Vein endothelial cell (primary cell): ENCODE measurements at places on chromosomes 3 and 15. TPM values are rescaled to one million over a fixed set of nuclear protein-coding genes. Genes with fewer than 3 reads are reported as not detected.

TJP1 gene
- 152 and 153 TPM in 2 replicates for total RNA-seq

LNP1 gene
- 0.98 and 1.6 TPM in 2 replicates for total RNA-seq

UBXN7 gene
- total RNA-seq = 21.9 and 23.8 TPM in 2 replicates

SLC6A11 gene
- total RNA-seq = not detected in 2 replicates

CCR3 gene
- not detected in 2 replicates for total RNA-seq

RBPMS2 gene
- under 0.01 TPM in 1 of 2 replicates, not detected in the other for total RNA-seq

HDGFL3 gene
- 62.4 and 103 TPM in 2 replicates for total RNA-seq

CRABP1 gene
- not detected in 2 replicates for total RNA-seq

BDH1 gene
- total RNA-seq = 2.9 and 5.0 TPM in 2 replicates

CLK3 gene
- total RNA-seq = 43.8 and 90.9 TPM in 2 replicates

CX3CR1 gene
- not detected in 2 replicates for total RNA-seq

GRAMD2A gene
- 0.33 TPM in 1 of 2 replicates, not detected in the other for total RNA-seq

KLHL40 gene
- total RNA-seq = not detected in 2 replicates

ILDR1 gene
- total RNA-seq = not detected in 2 replicates

IL5RA gene
- not detected in 2 replicates for total RNA-seq

SERINC4 gene
- total RNA-seq = under 0.01 TPM in 1 of 2 replicates, not detected in the other

NANOGP8 gene
- total RNA-seq = 0.38 TPM in 1 of 2 replicates, not detected in the other

C2CD4B gene
- total RNA-seq = 37.4 and 58.1 TPM in 2 replicates

GOLGA8T gene
- not detected in 2 replicates for total RNA-seq

DPPA2 gene
- not detected in 2 replicates for total RNA-seq

THUMPD3 gene
- 19.0 and 22.2 TPM in 2 replicates for total RNA-seq

LRRC2 gene
- 0.10 and 0.98 TPM in 2 replicates for total RNA-seq

DGKG gene
- 0.29 and 0.33 TPM in 2 replicates for total RNA-seq

TLR9 gene
- under 0.01 TPM in 1 of 2 replicates, not detected in the other for total RNA-seq

TIMP4 gene
- total RNA-seq = 0.19 and 0.98 TPM in 2 replicates

SLC49A4 gene
- 22.3 and 22.5 TPM in 2 replicates for total RNA-seq

GLCE gene
- total RNA-seq = 163 and 174 TPM in 2 replicates

CASR gene
- under 0.01 TPM in 1 of 2 replicates, not detected in the other for total RNA-seq

MUSTN1 gene
- 0.29 TPM in 1 of 2 replicates, not detected in the other for total RNA-seq

P2RY13 gene
- not detected in 2 replicates for total RNA-seq

PLCB2 gene
- total RNA-seq = 0.33 and 1.1 TPM in 2 replicates

CELSR3 gene
- total RNA-seq = 0.65 and 0.76 TPM in 2 replicates

RAB27A gene
- 8.8 and 11.1 TPM in 2 replicates for total RNA-seq

ERICH6 gene
- not detected in 2 replicates for total RNA-seq

ZNF717 gene
- 9.1 and 9.6 TPM in 2 replicates for total RNA-seq

TRAIP gene
- 3.6 and 5.5 TPM in 2 replicates for total RNA-seq

ZBBX gene
- total RNA-seq = under 0.01 TPM in 1 of 2 replicates, not detected in the other

SYNPR gene
- total RNA-seq = not detected in 2 replicates

DET1 gene
- total RNA-seq = 5.3 and 6.9 TPM in 2 replicates

FAM3D gene
- under 0.01 TPM in 1 of 2 replicates, not detected in the other for total RNA-seq

FSIP1 gene
- 0.98 and 1.3 TPM in 2 replicates for total RNA-seq
